Neural progenitor cell (in vitro differentiated cells): ENCODE measurements at places on chromosomes 3 and 15.
A peak's percentile ranks its signal among the peaks of the same experiment; 100 is the strongest.

GRCh38 chr3:124056846-124057245 lies 64.9 kb upstream of the ROPN1 start:
- no peak for DNase-seq

DNA sequence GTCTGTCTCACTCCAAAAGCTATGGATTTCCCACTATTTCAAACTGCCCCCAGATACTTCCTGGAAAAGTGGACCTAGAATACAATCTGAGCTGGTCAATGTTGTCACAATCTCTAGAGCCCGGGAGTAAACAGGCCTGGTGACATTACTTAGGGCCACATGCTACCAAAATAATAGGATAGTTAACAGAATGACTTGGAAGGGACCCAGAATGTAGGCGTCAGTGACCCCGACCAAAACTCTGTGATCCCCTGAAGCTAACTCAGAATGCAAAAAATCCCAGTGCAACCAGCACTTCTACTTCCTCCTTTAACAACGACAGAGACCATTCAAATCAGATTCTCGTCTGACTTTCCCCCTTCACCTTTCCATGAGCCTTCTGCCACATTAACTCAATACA lies 51.5 kb upstream of the CDV3 start:
- DNase-seq: no peak

DNA sequence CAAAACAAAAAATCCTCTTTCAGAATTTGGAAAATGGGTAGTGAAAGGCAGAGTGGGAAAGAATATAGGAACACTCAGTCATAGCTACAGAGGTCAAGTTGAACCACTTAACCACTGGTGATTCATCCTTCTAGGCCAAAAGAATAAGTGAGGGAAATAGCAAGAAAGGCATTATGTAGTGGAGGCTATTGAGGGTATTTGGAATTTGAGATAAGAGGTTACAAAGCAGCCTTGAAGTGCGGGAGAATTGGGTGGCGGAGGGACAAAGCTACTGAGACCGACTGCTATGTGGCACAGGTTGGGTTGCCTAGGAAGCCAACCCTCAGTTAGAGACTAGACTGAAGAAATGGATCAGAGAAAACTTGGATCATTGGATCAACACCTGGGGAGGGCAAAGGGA lies 109.5 kb downstream of the SYNPR start:
- DNase-seq: no peak

DNA sequence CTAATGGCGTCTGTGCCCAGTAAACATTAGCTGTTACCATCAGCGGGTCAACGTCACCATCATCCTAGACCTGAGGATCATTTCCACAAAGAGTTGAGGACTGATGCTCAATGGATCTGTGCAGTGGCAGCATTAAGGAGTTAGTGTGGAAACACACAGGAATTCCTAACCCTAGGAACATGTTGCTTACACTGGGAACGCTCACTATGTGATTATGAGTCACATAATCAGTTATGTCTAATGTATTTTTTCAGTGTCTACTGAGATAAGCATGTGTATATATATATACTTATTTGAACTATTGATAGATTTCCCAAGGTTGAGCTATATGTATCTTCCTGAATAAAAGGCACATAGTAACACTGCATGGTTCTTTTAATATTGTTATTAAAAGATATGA lies 19.0 kb downstream of the ARNT2 start:
- DNase-seq: no peak

- no peak for DNase-seq
Observed at GRCh38 chr3:145849115-145849514, 311.9 kb downstream of the PLOD2 start.

DNA sequence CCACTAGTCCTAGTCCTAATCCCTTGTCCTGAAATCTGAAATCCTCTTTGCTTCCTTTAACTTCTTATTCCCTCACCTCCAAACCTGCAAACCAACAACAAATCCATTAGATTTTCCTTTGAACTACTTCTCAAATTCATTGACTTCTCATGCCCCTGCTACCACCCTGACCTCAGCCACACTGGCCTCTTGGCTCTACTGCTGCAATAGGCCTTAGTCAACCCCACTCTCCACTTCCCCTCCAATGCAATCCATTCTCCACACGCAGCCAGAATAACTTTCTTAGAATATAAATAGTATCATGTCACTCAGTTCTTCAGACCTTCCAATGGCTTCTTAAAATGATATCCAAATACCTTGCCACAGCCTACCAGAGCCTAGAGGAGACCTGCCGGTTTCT lies 131.1 kb upstream of the GADL1 start:
- DNase-seq: no peak

DNA sequence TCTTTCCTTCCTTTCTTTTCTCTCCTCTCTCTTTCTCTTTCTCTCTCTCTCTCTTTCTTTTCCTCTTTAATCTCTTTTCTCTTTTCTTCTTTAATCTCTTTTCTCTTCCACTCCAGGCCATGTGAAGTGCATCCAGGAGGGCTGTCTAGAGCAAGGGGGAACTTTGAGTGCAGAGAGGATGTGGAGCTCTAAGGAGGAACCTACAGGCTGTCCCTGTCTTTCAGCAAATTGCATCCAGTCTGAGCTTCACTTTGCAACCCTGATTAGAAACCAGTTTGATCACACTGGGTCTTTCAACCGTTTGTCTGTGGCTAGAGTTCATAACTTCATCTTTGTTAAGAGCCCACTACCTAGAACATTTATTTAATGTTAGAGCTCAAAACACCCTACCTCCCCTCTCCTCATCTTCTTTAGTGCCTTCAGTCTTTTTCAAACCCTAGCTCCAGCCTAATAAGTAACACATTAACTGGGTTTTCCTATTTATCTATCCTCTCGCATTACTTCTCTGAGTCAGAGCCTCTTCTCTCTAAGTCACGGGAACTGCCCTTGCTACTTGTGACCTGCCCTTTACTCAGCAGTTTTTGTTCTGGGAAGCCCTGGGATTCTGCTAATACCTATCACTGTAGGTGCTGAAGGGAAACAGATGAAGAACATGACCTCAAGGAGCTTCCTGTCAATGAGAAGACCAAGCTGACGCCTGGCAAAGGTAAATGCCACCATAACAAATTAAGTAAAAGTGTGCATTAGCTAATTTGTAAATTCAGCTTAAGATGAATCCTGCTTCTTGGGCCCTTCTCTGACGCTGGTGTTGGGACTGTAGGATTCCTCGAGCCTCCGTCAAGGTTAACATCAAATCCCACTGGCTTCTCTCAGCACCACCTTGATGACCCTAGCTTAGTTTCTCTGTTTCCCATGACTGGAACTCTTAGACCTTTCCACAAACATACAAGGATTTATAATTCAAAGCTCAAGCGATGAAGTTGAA lies at the start of gene GCNT3:
TSS of gene GCNT3 (plus strand) at position 508 of the 985 bp plus-strand sequence. CDS start 6,456 bp downstream, outside the sequence.
- DNase-seq: no peak

- DNase-seq: no peak
Observed at GRCh38 chr3:60992395-60992794, 258.9 kb downstream of the FHIT start.

DNA sequence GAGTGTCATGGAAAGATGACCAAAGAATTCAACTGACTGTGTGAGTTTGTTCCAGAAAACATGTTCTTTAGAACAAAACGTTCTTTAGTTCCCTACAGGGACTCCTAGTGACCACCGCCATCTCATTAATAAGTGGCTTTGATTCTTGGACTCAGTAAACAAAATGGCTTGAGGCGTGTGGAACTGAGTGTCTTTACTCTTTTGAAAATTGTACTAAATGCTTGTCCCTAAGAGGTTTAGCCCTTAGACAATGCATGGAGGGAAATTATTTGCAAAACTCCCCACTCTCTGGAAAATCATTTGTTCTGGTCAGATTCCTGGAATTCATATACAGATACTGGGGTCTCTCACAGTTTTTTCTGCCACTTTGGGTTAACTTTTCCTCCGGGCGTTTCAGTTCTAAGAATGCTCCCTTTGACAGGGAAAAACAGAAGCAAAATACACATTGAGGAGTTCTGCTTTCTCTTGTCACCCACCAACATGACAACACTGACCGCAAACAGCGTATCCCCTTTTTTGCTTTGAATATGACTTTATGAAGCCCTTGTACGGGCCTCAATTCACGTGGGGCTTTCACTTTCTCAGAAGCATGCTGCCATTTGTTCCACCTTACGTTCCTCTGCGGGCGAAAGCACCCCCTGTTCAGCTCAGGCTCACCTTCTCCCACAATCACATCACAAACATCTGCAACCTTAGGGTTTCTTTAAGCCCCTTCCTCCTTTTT lies 15.3 kb upstream of the NRROS start:
- no peak for DNase-seq

GRCh38 chr3:196666001-196666867 lies 26.7 kb downstream of the NRROS start:
- DNase-seq: peak; percentile 95

DNA sequence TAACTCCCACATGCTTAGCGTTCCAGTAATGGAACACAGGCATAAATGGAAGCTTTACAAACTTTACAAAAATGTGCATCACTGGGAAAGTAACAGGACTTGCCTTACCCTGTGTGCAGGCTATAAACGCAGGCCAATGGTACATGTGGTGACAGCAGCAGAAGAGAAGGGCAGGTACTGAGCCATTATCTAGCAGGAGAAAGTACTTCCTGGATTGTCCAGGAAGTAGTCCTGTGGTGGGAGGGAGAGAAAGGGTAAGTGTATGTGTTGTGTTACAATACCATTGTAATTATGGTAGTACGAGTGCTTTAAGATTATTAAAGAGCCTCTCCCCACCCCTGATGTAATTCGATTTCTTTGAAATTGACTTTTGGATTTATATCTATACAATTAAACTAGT lies 5.3 kb downstream of the ATP1B3 start:
- DNase-seq: no peak

DNA sequence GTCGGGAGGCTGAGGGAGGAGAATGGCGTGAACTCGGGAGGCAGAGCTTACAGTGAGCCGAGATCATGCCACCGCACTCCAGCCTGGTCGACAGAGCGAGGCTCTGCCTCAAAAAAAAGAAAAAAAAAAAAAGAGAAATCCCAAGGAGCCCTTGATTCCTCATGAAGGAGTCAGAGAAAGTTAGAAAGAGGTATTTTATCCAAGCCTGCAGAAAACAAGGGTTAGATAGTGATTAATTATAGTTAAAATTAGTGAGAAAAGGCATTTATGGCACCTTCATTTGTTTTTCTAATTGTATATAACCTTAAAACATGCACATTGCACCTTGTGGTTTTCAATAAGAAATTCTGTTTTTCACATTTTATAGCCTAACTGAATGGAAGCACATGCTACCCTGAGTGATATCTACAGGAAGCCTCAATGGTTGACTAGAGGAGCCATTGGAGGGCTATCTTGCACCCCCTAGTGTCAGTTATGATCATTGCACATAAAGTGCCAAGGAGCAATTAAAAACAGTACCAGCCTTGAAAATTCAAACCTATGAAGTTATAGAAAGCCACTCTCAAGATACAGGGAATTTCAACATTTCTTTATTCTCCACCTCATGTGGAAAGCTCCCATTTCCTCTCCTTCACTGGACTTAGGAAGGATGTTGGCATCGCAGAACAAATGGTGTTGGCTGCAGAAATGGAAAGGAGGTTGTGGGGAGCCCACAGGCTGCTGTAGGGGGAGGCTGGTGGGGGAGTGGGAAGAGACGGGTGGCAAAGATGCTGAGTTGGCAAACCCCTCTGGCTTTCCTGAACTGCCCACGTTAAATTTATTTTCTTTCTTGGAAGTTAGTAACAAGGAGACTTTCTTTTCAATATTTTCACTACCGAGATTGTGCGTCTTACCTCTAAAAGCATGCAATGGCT lies 48.5 kb downstream of the ITGA11 start:
- peak; percentile 54 for DNase-seq

- peak; percentile 87 for DNase-seq
Observed at GRCh38 chr3:50525987-50526386, 22.6 kb upstream of the CACNA2D2 start.

DNA sequence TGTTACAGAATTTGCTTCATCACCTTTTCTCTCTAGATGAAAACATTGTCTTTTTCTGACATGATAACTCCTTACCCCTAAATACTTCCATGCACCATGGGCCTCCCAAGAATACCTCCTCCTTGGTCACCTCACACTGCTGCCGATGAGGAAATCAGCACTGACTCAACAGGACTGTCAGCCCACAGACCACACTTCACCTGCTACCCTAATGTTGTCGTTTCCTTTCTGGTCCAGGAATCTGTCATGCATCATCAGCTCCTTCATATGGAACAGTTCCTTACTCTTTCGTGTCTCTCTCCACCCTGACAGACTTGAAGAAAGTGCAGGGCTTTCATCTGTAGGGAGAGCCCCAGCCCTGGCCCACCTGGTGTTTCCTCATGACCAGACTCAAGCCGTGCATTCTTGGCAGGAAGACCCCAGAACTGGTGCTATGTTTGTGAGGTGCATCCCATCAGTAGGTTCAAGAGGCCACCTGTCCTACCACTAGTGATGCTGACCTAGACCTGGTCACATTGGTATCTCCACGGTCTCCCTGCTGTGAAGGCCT lies 41.1 kb upstream of the PLXNA1 start:
- DNase-seq: no peak

DNA sequence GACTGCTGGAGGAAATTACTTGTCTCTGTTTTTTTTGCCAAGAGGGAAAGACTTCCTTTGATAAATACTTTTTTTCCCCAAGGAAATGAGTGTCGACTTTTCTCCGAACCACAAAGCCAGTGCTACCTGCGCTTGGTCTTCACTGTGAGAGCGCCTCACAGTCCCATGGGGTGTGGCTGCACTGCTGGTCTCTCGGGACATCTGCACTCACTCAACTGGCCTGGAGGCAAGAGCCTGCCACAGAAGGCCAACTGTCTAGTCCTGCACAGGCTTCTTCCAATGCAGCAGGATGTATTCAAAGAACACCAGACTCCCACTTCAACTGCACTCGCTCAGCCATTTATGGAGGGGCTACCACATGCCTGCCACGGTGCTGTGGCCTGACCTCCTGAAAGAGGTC lies 40.6 kb upstream of the CGNL1 start:
- no peak for DNase-seq

DNA sequence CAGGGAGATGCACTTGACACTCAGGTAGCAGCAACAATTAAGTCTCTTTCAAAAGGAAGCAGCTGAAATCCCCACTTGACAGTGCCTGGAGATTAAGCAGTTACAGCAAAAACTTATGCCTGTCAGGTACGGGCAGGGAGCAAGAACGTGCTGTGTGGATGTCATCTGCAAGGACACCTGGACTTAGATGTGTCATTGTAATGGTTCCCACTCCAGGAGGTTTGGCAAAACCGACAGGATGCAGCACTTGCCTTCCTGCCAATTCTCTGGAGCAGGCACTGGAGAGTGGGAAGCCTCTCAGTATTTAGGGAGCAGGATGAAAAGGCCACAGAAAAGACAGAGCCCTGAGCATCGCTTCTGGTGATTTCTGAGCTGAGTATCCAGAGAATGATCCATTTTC lies 292.4 kb downstream of the PDCD6IP start:
- DNase-seq: no peak

DNA sequence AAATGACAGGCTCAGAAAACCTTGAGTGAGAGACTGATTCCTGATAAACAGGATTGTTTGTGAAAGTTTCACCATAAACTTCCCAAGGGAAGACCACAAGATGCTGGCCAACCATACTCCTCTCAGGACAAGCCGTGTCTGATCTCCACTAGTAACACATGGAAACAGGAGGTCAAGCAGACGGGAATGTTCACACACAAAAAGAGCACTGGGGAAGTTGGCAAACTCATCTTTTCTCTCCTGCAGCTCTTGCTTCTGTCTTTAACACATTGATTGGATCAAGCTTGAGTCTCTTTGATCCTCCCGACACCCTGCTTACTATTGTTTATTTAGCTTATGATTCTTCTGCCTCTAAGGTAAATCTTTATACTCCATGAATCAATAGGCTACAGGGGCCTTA lies 713.5 kb downstream of the PDCD6IP start:
- DNase-seq: no peak

GRCh38 chr15:47517737-47518136 lies 199.6 kb upstream of the SEMA6D start:
- no peak for DNase-seq

- no peak for DNase-seq
Observed at GRCh38 chr3:184085389-184085852, 11.4 kb upstream of the HTR3E start.

- DNase-seq: no peak
Observed at GRCh38 chr3:28250999-28251398, 9.6 kb downstream of the CMC1 start.
